ENCODE measurements at places on chromosomes 7 and 10.

GRCh38 chr10:92695679-92696605 is 6.2 kb downstream of the HHEX start:
- no peak for DNase-seq

DNA sequence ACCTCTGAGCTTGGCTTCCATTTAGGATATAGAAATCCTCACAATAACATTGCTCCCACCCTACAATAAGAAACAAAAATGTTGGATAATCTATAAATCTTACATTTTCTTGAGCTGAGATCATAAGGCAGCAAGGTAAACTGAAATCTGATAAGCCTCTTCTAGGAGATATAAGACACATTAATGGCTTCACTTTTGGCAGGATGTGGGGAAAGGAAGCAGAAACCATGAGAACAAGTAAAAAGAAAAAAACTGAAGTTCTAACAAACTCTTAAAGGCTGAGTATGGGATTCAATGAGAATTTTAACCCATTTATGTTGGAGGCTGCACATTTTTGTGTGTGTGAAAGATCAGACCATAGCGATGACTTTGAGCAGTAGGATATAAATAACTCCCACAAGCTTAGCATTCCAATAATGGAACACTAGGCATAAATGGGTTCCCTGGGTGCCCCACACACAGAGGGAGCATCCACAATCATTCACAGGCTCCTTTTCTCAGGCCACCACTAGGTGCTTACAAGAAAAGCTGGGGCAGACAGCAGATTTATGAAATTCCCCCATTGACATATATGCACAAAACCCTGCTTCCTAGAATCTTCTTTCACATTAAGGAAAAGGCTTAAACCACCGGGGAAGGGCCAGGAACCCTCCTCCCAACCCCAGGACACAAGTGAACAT is 564.9 kb upstream of the MGMT start:
- DNase-seq, result no peak

DNA sequence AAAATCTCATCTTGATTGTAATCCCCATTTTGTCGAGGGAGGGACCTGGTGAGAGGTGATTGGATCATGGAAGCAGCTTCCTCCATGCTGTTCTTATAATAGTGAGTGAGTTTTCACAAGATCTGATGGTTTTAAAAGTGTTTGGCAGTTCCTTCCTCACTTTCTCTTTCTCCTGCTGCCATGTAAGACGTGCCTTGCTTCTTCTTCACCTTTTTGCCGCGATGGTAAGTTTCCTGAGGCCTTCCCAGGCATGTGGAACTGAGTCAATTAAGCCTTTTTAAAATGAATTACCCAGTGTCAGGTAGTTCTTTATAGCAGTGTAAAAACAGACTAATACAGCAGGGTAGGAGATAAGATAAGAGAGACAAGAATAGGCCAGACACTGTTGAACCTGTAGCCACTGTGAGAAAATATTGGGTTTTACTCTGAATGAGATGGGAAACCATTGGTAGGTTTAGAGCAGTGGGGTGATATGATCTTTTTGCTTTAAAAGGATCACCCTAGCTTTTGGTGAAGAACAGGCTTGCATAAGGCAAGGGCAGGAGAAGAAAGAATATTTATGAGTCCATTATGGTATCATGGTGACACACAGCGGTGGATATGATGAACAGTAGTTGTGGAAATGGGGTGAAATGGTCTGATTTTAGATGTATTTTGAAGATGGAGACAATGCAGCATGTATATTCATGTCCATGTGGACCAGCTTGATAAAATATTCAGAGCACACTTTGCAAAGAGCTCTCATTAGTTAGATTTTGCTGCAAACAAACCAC is 11.5 kb downstream of the OR6B1 start:
- DNase-seq, result no peak

GRCh38 chr7:96441436-96442084 is 119.7 kb upstream of the SLC25A13 start:
- DNase-seq, result no peak

GRCh38 chr10:42850931-42851330 is 68.3 kb downstream of the BMS1 start:
- DNase-seq, result no peak

DNA sequence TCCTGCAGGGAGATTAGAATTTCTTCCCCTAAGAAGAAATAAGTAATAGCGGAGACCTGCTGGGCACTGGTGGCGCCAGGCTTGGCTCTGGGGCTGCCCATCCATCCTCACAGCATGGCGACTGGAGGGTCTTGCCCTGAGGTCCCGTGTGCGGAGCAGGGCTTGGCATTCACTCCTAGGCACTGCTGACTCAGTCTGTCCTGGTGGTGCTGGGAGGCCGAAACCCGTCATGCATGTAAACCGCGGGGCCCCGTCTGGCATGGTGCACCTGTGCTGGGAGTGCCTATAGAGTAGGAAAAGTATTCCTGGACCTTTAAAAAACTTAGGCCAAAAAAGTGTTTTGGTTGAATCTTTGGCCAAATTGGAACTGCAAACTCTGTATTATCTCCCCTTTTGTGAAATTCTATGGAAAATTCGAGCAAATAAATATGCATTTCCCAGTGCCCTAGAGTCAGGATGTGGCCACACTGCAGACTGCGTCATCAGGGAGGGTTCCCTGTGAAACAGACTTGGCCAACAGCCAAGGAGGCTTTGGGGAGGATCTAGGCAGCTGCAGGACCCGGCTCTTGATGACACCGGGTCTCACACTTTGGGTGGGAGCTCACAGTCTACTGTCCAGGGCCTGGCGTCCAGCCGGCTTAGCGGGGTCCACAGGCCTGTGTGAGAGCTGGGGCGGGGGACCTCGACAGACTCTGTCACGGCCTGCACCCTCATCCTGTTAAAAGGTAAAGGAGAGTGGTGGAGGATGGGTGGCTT is 122.3 kb downstream of the VIPR2 start:
- DNase-seq, result no peak

DNA sequence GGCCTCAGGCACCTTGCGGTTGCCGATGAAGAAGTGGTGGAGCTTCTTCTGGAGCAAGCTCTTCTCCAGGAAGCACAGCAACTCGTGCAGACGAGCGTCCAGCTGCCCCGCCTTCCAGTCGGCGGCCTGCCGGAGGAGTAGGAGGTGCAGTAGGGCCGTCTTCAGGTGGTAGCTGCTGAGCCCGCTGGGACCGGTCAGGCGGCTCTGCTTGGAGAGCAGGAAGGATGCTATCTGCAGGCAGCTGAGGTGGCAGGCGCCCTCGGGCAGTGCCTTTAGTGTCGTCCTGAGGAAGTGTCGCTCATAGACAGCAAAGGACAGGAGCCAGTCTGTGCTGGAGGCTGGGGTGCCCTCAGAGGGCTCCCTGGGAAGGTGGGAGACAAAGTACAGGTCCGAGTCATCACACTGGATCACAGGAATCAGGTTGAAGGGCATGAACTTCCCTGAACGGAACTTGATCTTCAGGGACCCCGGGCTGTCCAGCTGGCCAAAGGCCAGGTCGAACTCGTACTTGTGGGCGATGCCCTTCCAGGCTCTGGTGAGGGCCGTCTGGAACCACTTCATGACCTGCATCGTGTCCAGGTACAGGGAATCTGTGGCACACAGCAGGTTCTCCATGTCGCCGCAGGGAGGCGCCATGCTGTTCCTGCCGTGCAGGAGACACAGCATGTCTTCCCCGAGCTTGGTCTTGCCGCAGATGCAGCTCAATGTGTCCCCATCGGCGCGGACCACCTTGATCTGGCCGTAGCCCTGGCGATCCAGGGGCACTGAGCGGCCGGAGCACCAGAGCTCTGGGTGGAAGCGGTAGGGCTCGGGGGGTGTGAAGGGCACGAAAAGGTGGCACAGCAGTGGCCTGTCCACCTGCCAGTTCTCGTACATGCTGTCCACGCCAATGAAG is 23.4 kb downstream of the ITPRIP start:
- no peak for DNase-seq

- no peak for DNase-seq
Measured at GRCh38 chr10:73899423-73899822, 11.5 kb upstream of the PLAU start.

GRCh38 chr7:70156057-70156456 is 557.8 kb downstream of the AUTS2 start:
- no peak for DNase-seq

DNA sequence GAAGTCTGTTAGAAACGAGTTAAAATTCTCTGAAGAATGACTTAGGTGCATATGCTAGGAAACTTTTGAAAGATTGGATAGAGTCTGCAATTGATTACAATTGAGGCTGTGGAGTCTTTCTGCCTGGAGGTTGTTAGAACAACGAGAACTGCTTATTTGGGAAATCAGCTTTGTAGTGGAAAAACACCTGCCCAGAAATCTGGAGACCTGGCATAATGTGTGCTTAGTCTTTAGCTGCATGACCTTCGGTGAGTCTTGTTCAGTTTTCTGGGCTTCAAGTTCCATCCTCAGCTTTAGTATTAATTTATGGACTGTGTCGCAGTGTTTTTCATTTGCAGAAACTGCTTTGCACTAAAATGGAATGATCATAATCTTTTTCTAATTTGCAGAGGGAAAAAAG is 31.7 kb downstream of the CCNY start:
- DNase-seq, result no peak

- no peak for DNase-seq
Measured at GRCh38 chr10:35563261-35563891, 41.8 kb upstream of the GJD4 start.

- no peak for DNase-seq
Measured at GRCh38 chr7:100793806-100794660, 33.3 kb downstream of the EPHB4 start.

All from nucleus accumbens (tissue), 56 donors.